ENCODE measurements at places on chromosomes 12 and 14. TPM values are rescaled to one million over a fixed set of nuclear protein-coding genes. Genes with fewer than 3 reads are reported as not detected.
A peak's percentile ranks its signal among the peaks of the same experiment; 100 is the strongest.

- no peak for DNase-seq
- no peaks in the 10 kb centered on the region for H3K36me3 ChIP-seq
- H3K27me3 ChIP-seq, result no peaks in the 10 kb centered on the region
- H3K27ac ChIP-seq, result no peak overlapping the region
These were observed 55.9 kb upstream of the TMCC3 start for GRCh38 chr12:94706250-94706661.

LRP1 gene
- total RNA-seq, result 147 TPM

SMCO2 gene
- total RNA-seq, result not detected

GRCh38 chr14:74638066-74638465 lies 26.0 kb upstream of the LTBP2 start:
- H3K4me3 ChIP-seq, result no peak overlapping the region
- H3K36me3 ChIP-seq, result no peaks in the 10 kb centered on the region
- H3K27ac ChIP-seq, result no peak overlapping the region
- H3K27me3 ChIP-seq, result peaks cover 5% of the 10 kb centered on the region

DNA sequence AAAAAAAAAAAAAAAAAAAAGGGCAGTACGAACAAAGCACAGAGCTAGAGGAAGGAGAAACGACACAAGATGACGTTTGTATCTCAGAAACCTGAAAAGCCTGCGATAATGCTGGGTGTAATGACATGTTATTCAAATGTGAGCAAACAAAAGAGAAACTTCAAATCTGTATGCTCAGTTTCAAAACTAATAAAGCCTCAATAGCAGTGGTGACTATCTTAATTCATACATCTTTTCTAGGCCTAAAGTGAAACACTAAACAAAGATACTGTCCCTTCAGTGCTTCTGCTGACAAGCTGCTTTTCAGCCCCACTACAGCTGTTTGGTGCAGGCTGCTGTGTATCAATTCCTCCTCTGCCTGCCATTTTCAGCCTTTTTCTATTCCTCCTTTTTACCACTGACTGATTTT lies 15.8 kb downstream of the ITPR2 start:
- peak overlapping the region; percentile 48 for H3K27ac ChIP-seq
- no peak overlapping the region for H3K4me3 ChIP-seq
- no peaks in the 10 kb centered on the region for H3K27me3 ChIP-seq
- no peak for DNase-seq

- H3K27ac ChIP-seq, result peak overlapping the region; percentile 48
- H3K27me3 ChIP-seq, result no peaks in the 10 kb centered on the region
- H3K4me1 ChIP-seq, result peaks cover 29% of the 10 kb centered on the region
- no peaks in the 10 kb centered on the region for H3K36me3 ChIP-seq
These were observed 136.3 kb downstream of the AEBP2 start for GRCh38 chr12:19575337-19576243.

GRCh38 chr14:67137744-67138371 lies 51.4 kb upstream of the GARIN2 start:
- no peak overlapping the region for H3K4me3 ChIP-seq
- no peak for DNase-seq
- no peaks in the 10 kb centered on the region for H3K27me3 ChIP-seq
- H3K4me1 ChIP-seq, result no peaks in the 10 kb centered on the region
- H3K27ac ChIP-seq, result no peak overlapping the region
- no peaks in the 10 kb centered on the region for H3K36me3 ChIP-seq

KCTD10 gene
- 93.1 TPM for total RNA-seq

DNA sequence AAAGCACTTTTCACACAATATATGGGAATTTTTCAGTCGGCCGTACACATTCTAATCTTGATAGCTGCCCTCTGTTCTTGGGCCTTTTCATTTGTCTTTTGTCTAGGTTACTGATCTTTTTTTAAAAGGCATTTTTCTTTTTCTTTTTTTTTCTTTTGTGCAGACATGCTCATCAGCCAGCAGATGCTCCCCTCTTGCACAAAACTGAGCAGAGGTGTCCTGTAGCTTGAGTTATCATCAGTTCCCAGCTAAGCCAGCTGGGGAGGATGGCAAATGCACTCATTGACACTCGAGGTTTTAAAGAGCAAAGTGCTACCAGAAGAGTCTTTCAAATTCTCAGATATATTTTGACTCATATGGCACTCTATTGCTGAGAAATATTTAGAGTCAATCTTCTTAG lies 913.9 kb upstream of the SEL1L start:
- H3K27me3 ChIP-seq, result no peaks in the 10 kb centered on the region
- no peak overlapping the region for H3K27ac ChIP-seq
- no peak for DNase-seq
- no peak overlapping the region for H3K4me3 ChIP-seq
- no peaks in the 10 kb centered on the region for H3K4me1 ChIP-seq
- no peaks in the 10 kb centered on the region for H3K36me3 ChIP-seq

GRCh38 chr12:15453613-15454012 lies 131.3 kb downstream of the PTPRO start:
- no peak for DNase-seq
- H3K27ac ChIP-seq, result no peak overlapping the region
- no peaks in the 10 kb centered on the region for H3K36me3 ChIP-seq
- no peaks in the 10 kb centered on the region for H3K4me1 ChIP-seq
- H3K27me3 ChIP-seq, result no peaks in the 10 kb centered on the region

DNA sequence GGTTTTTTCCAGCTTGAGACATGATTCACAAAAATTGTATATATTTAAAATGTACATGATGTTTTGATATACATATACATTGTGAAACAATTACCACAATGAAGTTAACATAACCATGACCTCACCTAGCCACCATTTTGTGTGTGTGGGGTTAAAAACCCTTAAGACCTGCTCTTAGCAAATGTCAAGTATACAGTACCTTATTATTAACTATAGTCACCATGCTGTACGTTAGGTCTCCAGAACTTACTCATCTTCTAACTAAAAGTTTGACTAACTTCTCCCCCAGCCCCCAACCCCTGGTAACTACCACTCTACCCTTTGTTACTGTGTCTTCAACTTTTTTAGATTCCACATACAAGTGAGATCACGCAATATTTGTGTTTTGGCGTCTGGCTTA lies 52.6 kb downstream of the EIF2S3B start:
- H3K27ac ChIP-seq, result no peak overlapping the region
- H3K36me3 ChIP-seq, result no peaks in the 10 kb centered on the region
- H3K4me1 ChIP-seq, result no peaks in the 10 kb centered on the region
- no peak for DNase-seq

GRCh38 chr12:103969391-103969790 lies 3.7 kb downstream of the TDG start:
- no peaks in the 10 kb centered on the region for H3K27me3 ChIP-seq
- no peaks in the 10 kb centered on the region for H3K36me3 ChIP-seq
- no peak overlapping the region for H3K27ac ChIP-seq
- H3K4me1 ChIP-seq, result no peaks in the 10 kb centered on the region
- DNase-seq, result no peak

TMPRSS12 gene
- not detected for total RNA-seq

DNA sequence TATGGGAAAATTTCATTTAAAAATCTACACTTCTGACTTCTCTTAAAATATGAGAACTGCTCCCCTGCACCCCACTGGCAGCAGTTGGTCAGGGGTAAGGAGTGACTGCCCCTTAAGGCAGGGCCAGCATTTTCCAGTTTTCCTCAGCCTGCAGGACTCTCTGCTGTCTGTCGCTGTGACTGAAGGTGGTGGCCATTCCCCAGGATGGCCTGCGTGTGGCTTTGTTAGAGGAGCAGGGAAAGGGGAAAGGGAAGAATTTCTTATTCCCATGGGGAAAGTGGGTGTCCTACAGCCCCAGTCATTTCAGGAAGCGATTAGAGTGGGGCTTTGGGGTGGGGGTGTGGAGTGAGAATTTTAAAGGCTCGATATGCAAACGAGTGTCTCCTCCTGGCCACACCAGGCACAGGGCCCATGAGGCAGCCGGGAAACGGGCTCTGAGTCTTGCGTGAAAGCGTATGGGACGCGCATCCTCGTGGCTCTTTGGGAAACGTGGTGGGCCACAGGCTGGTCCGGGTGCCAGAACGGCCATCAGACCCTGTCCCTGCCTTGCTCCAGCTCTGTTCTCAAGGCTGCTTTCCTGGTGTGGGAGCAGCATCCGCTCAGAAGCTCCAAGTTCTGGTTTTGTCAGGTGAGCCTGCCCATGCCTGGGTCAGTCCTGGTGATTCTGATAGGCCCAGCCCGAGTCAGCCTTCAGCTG lies 23.5 kb downstream of the ADGRD1 start:
- no peak overlapping the region for H3K27ac ChIP-seq
- H3K4me1 ChIP-seq, result peaks cover 18% of the 10 kb centered on the region
- no peaks in the 10 kb centered on the region for H3K36me3 ChIP-seq
- no peaks in the 10 kb centered on the region for H3K27me3 ChIP-seq

KMT2D gene
- 18.2 TPM for total RNA-seq

AHSA1 gene
- 98.5 TPM for total RNA-seq

DNA sequence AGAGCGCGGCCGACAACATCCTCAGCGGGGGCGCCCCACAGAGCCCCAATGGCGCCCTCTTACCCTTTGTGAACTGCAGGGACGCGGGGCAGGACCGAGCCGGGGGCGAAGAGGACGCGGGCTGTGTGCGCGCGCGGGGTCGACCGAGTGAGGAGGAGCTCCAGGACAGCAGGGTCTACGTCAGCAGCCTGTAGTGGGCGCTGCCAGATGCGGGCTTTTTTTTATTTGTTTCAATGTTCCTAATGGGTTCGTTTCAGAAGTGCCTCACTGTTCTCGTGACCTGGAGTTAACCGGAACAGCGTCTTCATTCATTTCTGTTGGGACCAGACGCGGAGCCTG lies 103.8 kb upstream of the FKBP4 start:
- no peak for DNase-seq
- H3K27me3 ChIP-seq, result no peaks in the 10 kb centered on the region
- H3K4me3 ChIP-seq, result peak overlapping the region; percentile 24
- peaks cover 47% of the 10 kb centered on the region for H3K36me3 ChIP-seq
- H3K27ac ChIP-seq, result no peak overlapping the region

DNA sequence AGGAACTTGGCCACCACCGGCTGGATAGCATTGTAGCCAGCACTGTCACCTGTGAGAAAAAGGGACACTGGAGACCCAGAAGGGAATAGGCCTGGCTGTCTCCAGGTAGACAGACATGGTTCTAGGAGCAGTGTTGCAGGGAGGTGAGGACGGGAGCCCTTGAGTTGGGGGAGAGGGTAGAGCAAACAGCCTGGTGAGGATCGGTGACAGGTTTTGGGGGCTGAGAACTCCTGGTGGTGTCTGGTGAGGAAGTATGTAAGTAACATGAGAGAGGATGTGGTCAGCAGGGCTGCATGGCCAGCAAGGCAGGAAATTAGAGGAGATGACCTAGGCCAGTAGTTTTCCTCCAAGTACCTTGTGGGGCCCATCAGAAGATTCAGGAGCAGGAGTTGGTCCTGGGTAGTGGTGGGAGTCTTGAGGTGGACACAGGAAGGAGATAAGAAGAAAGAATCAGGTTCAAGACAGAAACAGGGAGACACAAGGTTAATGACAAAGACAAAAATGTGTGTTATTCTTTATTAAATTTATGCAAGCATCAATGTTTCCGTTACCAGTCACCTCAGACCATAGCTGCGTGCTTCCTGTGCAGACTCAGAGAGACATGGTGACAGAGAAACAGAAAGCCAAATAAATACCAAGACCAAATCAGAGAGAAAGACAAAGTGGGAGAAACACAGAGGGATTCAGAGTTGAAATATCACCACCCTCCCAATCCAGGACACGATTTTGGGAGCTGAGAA lies at the start of gene ARHGAP9:
TSS of gene ARHGAP9 (minus strand) at position 491 of the 740 bp plus-strand sequence. CDS start at position 31, 460 bp downstream.
- no peak within 1 kb of the TSS for H3K4me3 ChIP-seq
- H3K27me3 ChIP-seq, result peaks cover 36% of the 10 kb centered on the region
- no peaks in the 10 kb centered on the region for H3K36me3 ChIP-seq

DNA sequence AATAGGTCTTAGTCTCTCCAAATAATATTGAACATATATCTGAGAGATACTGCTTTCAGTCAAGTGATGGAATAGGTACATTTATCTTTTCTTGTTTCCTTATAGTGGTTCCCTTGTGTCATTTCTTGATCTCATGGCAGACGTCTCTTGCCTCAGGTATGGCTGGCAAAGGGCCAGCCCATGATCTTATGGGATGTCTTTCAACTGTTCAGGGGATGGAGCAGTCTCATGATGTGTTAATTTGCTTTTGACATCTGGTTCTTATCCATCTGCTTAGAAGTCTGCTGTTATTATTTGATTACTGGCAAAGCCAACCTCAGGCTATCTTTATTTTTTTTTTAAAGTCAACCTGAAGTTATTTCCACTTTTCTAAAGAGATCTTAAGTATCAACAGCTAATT lies 262.9 kb downstream of the TMEM117 start:
- H3K27me3 ChIP-seq, result no peaks in the 10 kb centered on the region
- H3K4me1 ChIP-seq, result peaks cover 8% of the 10 kb centered on the region
- H3K36me3 ChIP-seq, result no peaks in the 10 kb centered on the region
- H3K4me3 ChIP-seq, result no peak overlapping the region

DNA sequence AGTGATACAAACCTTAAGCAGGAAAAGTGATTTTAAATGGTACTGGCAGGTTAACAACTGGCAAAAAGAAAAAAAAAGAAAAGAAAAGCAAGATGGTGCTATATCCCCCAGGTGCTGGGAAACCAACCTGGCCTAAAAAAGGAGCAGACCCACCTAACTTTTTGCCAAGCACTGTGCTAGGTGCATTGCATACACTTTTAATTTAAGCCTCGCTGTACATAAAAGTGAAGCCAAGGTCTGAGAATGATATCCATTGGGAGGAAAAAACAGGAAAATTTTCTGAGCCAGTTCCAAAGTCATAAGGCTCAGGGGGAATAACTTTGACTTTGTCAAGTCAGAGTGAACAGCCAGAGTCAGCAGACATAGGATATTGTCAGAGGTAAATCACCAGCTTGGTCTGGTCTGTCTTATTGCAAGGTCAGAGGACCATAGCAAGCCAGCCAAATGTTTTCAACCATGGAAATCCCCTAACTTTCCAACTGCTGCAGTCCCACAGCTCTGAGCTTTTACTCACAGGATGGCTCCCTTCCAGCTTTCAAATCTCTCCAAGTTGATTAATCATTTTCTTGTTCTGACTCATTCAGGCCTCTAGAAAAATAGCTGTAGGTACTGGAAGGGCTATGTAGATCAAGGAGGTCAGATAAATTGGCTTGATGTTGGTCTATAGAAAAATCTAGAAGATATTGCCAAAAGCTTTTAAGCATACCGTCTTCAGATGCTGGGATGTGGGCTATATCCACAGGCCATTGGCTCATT lies 412.9 kb downstream of the RAD51B start:
- peak overlapping the region; percentile 88 for H3K27ac ChIP-seq
- no peak overlapping the region for H3K4me3 ChIP-seq

- H3K36me3 ChIP-seq, result no peaks in the 10 kb centered on the region
- H3K4me1 ChIP-seq, result no peaks in the 10 kb centered on the region
- no peak overlapping the region for H3K4me3 ChIP-seq
These were observed 36.6 kb downstream of the WDR89 start for GRCh38 chr14:63605041-63605532.

- no peaks in the 10 kb centered on the region for H3K27me3 ChIP-seq
- no peak overlapping the region for H3K27ac ChIP-seq
- no peaks in the 10 kb centered on the region for H3K4me1 ChIP-seq
These were observed 17.4 kb downstream of the LGALS3 start for GRCh38 chr14:55146425-55146824.

KRT79 gene
- not detected for total RNA-seq

GRCh38 chr14:47675466-47676314 lies at the start of gene MDGA2:
TSS of gene MDGA2 (minus strand) at chr14:47675605.
- H3K27ac ChIP-seq, result no peak within 1 kb of the TSS
- H3K4me1 ChIP-seq, result no peaks in the 10 kb centered on the region
- DNase-seq, result no peak
- H3K4me3 ChIP-seq, result peak within 1 kb of the TSS; percentile 27
- peaks cover 36% of the 10 kb centered on the region for H3K27me3 ChIP-seq
- H3K36me3 ChIP-seq, result no peaks in the 10 kb centered on the region

C1RL gene
- total RNA-seq, result 64.8 TPM

- H3K4me1 ChIP-seq, result no peaks in the 10 kb centered on the region
- no peak overlapping the region for H3K4me3 ChIP-seq
- no peaks in the 10 kb centered on the region for H3K27me3 ChIP-seq
- H3K27ac ChIP-seq, result no peak overlapping the region
- no peak for DNase-seq
- no peaks in the 10 kb centered on the region for H3K36me3 ChIP-seq
These were observed 26.2 kb downstream of the RAD9B start for GRCh38 chr12:110528277-110528839.
